Activated naive CD4-positive, alpha-beta T cell (primary cell): ENCODE measurements at places on chromosomes 5 and 9.

DNA sequence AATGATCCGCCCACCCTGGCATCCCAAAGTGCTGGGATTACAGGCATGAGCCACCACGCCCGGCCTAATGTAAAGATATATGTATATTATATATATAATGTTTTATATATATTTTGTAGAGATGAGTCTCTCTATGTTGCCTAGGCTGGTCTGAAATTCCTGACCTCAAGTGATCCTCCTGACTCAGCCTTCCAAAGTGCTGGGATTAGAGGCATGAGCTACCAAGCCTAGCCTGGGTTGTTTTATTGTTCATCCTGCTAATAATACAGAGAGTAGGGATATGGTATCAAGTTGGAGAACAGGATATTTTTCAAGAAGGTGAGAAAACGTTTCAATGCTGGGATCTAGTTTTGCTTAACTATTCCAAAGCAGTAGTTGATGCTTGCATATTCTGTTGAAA is 2.9 kb downstream of the SEC24A start:
- no peak for DNase-seq

GRCh38 chr5:31954091-31954490 is 220.0 kb downstream of the GOLPH3 start:
- no peak for DNase-seq

- DNase-seq: no peak
These were observed 86.2 kb downstream of the LURAP1L start for GRCh38 chr9:12860998-12861397.

- DNase-seq: no peak
These were observed 656.5 kb downstream of the BNC2 start for GRCh38 chr9:16213781-16214515.

DNA sequence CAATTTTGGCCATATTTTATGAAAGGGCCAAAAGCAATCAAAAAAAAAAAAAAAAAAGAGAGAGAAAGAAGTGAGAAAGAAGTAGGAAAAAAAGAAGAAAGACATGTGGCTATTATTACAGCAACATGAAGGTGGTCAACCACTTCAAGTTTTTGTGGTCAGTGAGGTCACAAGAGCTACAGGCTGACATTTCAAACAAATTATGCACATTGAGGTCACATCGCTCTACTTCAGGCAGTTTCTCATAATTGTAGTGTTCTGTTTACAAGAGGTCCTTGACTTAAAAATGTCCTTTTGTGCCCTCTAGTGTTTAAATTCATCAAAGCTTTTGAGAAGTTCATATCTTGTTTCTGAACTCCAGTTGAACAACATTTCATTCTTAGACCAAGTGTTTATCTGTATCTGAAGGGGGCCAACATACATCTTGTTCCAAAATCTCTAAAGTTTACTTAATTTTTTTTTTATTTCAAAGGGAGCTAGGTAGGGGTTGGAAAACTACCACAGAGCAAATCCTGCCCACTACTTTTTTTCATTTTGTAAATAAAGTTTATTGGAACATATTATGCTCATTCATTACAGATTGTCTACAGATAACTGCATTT is 513.1 kb downstream of the PDE4D start:
- DNase-seq: no peak

DNA sequence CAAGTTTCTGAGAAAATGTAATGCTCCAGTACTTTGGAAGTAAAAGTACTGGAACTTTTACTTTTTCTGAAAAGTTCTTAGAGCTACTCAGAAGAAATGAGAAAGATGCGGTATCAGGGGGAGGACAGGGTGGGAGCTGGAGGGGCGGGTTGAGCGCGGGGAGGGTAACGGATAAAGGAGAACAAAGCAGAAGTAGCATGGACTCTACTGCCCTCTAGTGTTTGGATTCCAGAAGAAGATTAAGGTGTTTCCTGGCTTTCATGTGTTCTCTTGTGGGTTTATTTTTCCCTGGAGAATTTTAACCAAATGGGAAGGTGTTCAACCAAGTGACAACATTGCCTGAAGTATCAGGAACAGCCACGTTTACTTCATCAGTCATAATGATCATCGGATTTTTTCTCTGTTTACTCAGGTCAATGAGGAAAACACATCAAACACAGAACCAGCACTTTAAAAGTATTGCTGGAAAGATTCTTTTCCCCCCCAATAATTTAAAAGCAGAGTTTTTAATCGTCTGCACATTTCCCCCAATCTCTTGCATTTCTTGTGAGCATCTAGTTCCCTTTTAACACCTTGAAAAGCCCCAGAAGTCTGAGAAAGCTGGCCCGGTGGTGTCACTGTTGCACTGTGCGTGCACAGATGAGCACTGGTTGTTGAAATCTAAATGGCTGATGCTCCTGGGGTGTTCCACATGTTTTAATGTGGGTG is 190.6 kb downstream of the MPDZ start:
- no peak for DNase-seq

DNA sequence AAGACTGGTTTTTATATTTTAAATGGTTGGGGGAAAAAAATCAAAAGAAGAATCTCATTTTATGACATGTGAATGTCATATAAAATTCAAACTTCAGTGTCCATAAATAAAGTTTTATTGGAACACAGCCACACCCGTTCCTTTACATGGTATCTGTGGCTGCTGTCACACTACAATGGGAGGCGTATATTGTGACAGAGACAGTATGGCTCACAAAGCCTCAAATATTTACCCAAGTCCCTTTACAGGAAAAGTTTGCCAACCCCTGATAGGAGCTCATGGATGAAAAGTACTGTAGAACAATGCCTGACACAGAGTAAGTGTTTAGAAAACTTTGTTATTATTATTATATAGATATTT is 5.2 kb upstream of the DUSP1 start:
- DNase-seq: no peak

DNA sequence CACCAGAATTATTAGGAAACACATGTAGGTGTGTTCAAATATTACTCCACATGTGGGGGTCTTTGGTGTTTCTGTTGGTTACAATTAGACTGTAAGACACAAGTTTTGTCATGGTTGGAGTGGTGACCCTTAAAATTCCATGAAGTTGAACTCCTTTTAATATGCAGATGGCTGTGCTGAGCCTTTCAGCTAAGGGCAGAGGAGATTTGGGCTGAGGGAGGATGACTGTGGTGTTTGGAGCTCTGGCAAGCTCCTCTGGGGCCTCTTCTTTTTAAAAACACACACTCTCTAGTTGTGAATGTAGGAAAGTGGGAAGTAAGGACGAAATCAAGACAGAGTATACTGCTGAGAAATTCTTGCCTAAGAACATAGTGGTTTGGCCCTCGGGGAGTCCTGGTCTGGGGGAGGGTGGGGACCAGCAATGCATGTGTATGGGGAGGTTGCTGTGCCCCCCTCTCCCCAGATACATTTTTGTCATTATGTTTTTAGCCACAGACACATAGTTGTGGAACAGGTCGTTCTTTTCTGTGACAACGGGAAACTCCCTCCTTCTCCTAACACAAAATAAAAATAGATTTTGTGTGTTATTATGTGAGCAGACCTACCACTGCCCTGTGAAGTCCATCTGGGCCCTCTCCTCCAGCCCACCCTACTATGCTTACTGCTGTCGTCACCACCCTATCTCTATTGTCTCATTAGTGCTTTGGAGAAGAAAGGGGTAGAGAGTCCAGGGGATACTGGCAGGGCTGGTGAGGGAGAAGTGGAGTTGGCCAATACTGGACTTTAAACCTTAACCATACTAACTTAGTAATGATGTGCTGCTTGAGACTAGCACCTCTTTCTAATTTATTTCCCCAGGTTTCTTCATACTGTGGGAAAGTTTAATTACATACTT is 10.0 kb downstream of the SMARCA2 start:
- DNase-seq: no peak

DNA sequence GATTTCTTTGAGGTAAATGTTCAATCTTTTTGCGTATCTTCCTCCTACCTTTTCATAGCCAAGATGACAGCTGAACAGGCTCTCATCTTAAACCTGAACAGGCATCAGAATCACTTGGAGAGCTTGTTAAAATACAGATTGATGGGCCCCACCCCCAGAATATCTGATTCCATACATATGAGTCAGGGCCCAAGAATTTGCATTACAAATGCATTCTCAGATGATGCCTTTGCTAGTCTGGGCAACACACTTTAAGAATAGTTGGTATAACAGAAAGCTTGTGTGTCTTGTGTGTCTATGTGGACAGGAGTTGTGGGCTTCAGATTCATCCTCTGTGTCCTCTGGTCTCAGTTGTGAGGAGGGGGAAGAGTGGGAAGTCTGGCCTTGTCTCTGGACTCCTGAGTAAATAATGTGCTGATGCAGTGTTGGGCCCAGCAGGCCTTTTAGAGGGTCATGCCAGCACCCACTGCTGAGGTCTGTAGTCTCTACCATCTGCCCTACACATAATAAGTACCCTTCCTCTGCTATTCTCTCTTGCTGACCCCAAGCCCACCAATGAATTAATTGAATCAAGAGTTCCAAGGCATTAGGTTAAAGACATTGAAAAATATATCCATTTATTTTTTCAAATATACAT is 43.1 kb downstream of the PTCD2 start:
- DNase-seq: no peak

DNA sequence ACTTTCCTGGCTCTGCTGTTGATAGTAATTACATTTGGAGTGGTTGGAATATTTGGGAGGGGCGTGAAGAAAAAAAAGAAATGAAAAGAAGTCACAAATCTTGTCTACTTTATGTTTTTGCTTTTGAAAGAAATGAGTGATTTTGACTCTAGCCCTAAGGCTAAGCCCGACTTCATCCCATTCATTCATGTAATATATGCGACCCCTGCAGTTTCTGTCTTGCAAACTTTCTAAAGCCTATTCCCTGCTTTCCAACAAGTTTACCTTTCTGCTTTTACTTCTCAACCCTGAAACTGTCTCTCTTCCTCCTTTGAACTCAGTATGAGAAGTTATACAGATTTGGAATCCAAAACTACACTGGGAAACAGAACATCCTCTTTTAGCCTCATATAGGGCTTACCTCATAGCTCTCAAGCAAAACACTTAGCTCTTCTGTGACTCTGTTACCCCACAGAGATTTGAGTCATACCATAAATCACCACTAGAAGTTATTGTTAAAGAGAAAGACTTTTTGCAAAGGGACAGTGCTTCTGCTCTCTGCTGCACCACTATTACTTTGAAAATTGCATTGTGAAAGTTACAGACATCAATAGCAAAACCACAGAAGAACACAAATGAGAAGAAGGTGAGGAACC is 1.6 kb downstream of the CFAP95 start:
- no peak for DNase-seq

DNA sequence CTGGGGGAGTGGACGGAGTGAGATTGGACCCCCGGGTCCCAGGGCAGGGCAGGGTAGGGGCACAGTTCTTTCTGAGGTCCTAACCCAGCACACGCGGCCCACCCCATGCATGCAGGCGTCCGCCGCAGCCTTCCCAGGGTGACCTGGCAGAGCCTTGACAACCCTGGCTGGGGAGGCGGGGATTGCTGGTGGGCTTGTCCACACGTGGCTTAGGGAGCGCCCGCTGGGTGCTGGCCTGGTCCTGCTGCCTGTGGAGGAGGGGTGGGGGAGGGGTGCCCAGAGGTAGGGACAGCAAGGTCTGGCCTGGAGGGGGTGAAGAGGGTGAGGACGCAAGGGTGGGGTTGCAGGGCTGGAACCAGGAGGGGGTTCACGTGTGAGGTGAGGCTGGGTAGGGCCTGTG is 6.0 kb downstream of the RXRA start:
- no peak for DNase-seq

GRCh38 chr9:69469136-69469535 is 144.1 kb downstream of the ENTREP1 start:
- DNase-seq: no peak

DNA sequence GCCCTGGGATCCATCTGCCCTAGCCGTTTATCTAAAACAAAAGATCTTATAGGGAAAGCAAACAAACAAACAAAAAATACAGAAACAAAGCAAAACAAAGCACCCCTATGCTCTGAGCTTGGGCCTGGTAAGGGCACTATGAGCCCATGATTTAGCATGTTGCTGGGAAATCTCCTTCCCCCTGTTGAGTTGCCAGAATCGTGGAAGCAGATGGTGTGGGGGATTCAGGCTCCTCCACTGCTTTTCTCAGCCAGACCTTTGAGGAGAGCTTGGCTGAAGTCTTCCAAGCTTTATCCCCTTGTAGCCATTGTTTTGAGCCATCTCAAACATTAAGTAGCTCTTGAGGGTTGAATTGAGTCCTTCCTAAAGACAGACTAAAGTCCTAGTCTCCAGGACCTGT is 29.9 kb downstream of the TMC1 start:
- no peak for DNase-seq

DNA sequence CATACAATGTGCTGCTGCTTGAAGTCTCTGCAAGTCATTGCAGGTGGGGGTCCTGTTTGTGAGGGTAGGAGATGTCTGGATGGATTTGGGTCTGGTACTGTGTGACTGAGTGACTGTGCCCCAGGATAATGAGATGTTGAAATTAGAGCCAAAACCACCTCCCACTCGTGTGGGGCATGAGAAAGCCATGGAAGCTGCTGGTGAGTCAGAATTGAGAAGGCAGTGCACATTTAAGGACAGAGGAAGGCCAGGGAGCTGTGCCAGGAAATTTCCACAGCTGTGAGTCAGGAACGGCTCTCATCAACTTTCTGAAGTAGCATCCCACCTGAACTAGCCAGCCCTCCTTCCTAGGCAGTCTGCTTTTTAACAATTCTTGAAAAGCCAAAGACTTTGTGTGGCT is 229.8 kb downstream of the DRD1 start:
- DNase-seq: no peak

GRCh38 chr9:117224695-117225094 is 190.2 kb downstream of the ASTN2 start:
- no peak for DNase-seq

DNA sequence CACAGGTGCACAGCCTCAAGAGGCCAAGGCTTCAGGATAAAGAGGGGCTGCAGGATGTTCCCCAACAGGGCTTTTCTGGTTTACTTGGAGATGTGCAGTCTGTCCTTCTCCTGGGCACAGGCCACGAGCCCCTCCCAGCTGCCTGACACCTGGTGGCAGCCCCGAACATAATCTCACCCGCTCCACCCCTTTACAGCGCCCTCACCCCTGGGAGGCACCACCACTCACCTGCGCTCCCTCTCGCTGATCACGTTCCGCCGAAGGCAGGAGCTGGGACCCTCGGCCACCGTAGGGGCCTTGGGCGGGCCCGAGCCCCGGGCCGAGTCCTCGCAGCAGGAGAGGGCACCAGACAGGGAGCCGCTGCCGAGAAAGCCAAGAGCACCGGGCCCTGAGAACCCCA is 514 bp downstream of the SOHLH1 start:
- DNase-seq: no peak

DNA sequence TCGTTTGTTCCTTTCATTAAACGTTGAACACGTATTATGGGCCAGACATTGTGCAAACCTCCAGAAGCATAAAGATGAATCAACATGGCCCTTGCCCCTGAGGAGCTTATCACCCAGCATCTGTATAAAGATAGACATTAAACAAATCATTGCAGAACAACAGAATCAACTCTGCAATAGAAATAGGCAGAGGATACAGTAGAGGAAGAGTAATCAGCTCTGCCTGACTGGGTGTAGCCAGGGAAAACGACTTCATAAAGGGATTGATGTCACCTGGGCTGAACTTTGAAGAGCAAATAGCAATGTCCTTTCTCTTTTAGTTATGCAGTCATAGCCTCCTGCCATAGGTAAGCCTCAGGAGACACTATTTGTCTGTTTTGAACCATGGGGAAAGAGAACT is 13.4 kb downstream of the RGS7BP start:
- no peak for DNase-seq
